ENCODE measurements at places on chromosomes 2 and 18.
A peak's percentile ranks its signal among the peaks of the same experiment; 100 is the strongest.

DNA sequence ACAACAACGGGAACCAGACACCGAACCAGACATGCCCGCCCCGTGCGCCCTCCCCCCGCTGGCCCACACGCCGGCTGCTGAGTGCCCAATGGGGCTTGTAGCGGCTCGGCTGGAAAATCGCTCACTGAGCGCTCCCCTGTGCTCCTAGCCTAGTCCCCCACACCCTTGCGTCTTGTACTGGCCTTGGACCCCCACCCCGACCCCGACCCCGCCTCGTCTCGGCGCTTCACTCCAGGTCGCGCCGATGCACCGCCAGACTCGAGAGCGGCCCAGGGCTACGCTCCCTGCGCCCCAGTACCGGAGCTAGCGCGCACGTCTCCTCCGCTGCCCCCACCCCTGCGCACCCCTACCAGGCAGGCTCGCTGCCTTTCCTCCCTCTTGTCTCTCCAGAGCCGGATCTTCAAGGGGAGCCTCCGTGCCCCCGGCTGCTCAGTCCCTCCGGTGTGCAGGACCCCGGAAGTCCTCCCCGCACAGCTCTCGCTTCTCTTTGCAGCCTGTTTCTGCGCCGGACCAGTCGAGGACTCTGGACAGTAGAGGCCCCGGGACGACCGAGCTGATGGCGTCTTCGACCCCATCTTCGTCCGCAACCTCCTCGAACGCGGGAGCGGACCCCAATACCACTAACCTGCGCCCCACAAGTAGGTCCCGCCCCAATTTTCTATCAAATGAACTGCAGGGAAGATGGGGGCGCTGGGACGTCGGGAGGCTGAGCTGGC is 1.5 kb downstream of the GAD1 start:
- DNase-seq: no peak

DNA sequence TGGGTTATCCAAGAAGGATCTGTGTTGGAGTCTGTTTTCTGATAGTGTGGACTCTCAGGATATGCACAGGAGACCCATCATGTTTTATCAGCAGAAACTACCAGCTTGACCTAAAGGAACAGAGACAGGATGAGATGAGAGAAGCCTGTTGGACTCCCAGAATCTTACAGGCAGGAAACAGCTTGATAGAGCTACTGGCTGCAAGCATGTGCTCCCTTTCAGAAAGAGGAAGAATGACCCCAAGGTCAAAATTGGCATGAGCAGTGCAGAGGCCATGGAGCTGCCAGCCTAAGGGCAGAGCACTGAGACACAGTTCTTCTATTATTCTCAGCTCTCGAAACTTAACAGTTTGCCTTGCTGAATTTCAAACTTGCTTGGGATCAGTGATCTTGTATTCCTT is 135.2 kb upstream of the NFATC1 start:
- peak; percentile 17 for DNase-seq

DNA sequence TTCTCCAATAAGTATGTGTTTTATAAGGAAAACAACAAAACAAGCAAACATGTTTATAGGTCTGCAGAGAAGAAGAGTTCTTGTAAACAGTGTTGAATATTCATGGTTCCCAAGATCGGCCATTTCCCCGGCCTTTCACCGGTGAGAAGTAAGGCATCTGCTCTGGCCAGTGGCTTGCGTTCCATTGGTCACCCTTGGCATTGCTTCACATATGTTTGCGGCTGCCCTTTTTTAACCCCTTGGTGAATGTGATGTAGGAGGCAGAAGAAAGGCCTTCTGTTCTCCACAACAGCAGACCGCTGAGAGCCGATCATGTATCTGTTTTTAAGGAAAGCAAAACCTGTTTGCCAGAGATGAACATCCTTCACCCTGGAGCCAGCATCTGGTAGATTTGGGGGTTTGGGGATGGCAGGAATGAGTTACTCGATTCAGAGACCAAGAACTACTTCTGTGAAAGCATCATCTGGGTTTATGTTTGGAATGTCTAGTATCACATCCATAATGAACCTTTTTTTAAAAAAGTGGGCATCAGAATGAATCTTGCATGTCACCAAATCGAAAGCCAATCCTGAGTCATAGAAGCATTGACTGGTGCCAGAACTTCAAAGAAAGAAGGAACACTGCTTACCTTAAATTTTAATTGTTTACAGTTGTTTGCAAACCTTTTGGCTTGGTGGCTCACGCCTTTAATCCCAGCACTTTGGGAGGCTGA is 112.3 kb downstream of the AGAP1 start:
- DNase-seq: no peak

DNA sequence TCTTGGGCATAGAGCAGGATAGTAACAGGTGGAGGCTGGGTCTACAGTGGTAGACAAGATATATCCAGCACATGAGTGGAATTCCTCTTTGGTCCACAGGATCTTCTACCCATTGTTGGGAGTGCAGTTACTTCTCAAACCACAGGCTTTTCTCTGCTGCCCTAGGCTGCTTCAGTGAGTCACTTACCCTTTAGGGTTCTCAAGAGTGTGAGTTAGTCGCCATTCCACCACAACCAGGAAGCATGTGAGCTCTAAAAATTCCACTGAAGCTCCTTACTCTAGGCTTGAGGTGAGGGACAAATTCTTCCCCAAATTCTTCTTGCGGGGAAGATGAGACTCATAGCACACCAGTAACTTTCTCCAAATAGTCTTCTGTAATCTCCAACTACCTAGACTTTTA is 189.4 kb downstream of the PLCL1 start:
- no peak for DNase-seq

- peak; percentile 21 for DNase-seq
These were observed 447 bp downstream of the RETSAT start for GRCh38 chr2:85353876-85354285.

DNA sequence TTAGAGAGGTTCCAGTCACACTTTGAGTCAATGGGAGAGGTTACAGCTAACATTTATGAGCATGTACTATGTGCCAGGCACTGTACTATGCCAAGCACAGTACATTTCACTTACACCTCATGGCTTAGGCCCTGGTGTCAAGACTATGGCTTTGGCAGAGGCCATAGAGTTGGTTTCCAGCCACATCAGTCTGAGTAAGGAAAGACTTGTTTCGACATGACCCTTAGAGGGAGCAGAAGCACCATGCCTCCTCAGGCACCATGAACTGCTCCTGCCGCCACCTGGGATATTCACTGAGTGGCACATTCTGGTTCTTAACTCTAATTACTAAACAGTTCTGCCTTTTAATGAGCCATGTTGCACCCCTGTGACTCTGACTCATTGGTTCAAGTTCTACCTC is 12.7 kb downstream of the DGUOK start:
- no peak for DNase-seq

GRCh38 chr2:27736031-27736889 is 35.3 kb upstream of the MRPL33 start:
- DNase-seq: no peak

- no peak for DNase-seq
These were observed 459.4 kb downstream of the EPHA4 start for GRCh38 chr2:221112744-221113143.

DNA sequence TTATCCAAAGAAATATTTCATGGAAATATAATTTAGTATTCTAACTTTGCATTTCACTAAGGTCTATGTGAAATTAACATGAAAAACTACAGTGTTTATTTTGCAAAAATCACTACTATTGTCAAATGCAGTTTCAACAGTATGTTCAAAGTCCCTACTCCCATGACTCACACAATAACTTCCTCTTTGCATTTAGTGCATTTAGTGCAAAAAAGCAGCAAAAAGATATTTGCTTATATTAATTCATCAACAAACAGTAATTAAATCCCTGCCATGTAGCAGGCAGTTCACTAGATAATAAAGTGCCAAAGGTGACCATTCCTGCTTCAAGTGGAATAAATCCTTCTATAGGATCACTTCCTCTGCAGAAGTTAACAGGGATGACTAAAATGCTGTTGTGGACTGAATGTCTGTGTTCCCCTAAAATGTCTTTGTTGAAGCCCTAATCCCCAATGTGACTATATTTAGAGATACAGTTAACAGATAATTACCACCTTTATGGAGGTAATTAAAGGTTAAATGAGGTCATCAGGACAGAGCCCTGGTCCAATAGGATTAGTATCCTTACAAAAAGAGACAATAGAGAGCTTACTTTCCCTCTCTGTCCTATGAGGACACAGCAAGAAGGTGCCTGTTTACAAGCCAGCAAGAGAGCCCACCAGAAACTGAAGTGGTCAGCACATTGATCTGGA is 61.7 kb downstream of the STK39 start:
- peak; percentile 28 for DNase-seq

GRCh38 chr2:118584062-118584749 is 263.2 kb downstream of the EN1 start:
- DNase-seq: no peak

GRCh38 chr2:95158891-95159619 is 593 bp downstream of the ZNF514 start:
- peak; percentile 49 for DNase-seq

DNA sequence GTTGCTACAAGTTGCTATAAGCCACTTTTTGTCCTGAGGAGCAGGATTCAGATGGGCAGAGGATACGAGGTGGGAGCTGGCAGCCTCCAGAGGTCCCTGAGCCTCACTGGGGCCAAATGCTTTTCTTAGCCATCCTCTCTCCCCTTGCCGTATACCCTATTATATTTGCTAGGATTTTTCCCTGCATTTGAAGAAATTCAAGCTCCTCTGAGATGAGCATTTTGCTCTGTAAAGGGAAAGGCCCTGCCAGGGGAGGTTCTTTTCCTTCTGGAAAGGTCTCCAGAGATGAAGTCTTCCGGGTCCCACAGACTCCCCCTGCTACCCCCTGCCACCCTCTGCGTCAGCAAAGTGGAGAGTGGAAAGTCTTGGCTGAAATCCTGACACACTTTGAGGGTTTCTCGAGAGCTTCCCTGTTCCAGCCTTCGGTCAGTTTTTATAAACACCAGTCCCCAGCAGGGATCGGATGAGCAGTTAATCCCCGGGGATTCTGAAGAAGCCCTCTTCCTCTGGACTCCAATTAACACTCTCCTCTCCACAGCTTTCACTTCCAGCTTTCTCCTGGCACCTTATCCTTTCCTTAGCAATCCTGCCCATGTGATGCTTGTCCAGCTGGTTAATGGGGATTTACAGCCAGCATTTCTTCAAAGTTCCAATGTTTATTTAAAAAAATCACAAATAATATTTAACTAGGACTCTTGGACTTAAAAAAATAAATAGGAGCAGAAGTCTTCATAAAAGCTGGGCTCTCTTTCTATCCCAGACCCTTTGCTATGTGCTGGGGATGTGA is 13.1 kb downstream of the CYRIA start:
- DNase-seq: no peak

- no peak for DNase-seq
These were observed 48.8 kb upstream of the IHH start for GRCh38 chr2:219109471-219109870.

DNA sequence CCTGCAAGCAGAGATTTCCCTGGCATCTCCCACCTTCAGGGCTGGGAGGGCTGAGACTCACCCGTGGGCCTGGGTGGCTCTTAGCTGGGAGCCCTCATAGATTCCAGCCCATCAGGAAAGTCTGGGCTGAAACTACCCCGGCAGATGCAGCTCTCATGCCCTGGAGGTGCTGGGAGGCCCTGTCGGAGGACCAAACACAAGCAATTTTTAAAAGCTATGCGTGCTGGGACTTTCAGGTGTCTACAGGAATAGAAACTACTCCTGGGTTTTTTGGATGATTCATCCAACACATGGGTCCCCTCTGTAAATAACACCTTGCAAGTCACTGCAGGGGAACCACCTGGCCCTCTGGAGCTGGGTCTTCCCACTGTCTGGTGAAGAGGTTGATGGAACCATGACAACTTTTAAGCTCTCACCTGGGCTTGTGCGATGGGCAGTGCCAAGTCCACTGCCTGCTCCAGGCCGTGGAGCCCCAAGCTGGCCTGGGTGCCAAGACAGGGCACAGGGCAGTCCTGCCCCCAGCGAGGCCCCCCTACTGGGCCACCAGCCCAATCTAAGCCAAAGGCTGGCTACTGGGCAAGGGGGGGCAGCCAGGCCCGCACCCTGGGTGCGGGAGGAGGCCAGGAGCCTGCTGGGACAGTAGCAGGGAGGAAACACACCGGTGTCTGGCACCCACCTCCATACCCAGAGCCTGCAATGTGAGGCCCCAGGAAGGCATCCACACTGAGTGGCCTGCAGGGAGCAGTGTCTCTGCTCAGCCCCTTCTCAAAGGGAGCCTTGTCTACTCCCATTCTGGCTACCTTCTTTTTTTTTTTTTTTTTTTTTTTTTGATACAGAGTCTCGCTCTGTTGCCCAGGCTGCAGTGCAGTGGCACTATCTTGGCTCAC is 1.1 kb upstream of the GPR55 start:
- DNase-seq: no peak

GRCh38 chr2:128630974-128631697 is 312.5 kb upstream of the HS6ST1 start:
- no peak for DNase-seq

DNA sequence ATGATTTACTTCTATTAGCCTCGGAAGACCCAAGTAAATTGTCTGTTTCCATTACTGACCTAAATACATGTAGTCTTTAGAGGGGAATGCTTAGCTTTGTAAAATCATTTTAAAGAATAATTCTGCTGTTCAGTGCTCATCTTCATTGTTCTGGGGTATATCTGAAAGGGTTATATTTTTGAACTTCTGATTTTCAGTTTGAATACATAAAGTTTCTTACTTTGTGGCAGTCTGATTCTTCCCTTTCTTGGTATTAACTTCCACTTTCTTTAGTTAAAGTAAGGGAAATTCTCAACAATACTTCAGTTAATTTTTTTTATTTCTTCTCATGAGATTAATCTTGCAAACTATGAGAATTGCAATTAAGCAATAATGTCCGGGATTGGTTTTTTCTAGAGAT is 148.4 kb downstream of the DOCK10 start:
- no peak for DNase-seq

DNA sequence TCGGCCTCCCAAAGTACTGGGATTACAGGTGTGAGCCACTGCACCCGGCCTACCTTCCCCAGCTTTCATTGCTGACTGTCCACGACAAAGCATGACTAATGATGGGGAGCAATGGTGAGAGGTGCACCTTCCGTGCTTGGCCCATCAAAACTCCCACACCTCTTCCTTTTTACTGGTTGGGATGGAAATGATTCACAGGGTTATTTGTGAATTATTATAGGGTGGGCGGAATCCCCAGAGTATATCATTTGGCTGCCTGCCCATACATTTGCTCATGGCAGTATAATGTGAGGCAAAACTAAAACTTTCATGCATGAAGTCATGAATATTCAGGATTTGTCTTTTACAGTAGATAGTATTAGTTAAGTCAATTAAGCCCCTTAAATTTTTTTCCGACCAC is 334.2 kb upstream of the NETO1 start:
- no peak for DNase-seq

DNA sequence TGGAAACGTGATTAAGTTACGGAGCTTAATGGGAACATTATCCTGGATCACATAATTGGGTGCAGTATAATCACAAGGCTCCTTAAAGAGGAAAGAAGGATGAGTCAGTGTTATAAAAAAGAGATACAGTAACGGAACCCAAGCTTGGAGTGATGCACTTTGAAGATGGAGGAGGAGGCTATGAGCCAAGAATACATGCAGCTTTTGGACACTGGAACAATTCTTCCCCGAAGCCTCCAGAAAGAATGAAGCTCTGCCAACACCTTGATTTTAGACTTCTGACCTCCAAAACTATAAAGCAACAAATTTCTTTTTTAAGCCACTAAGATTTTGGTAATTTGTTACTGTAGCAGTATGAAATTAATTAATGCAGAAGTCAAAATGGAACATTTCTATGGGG is 85.1 kb downstream of the CDH7 start:
- no peak for DNase-seq

GRCh38 chr2:151906633-151906998 is 78.4 kb upstream of the ARL5A start:
- DNase-seq: no peak

GRCh38 chr18:47141289-47141688 is 9.0 kb downstream of the HDHD2 start:
- DNase-seq: no peak

Measured in endothelial cell of umbilical vein (primary cell).